ENCODE measurements at places on chromosomes 4 and X.
A peak's percentile ranks its signal among the peaks of the same experiment; 100 is the strongest.

DNA sequence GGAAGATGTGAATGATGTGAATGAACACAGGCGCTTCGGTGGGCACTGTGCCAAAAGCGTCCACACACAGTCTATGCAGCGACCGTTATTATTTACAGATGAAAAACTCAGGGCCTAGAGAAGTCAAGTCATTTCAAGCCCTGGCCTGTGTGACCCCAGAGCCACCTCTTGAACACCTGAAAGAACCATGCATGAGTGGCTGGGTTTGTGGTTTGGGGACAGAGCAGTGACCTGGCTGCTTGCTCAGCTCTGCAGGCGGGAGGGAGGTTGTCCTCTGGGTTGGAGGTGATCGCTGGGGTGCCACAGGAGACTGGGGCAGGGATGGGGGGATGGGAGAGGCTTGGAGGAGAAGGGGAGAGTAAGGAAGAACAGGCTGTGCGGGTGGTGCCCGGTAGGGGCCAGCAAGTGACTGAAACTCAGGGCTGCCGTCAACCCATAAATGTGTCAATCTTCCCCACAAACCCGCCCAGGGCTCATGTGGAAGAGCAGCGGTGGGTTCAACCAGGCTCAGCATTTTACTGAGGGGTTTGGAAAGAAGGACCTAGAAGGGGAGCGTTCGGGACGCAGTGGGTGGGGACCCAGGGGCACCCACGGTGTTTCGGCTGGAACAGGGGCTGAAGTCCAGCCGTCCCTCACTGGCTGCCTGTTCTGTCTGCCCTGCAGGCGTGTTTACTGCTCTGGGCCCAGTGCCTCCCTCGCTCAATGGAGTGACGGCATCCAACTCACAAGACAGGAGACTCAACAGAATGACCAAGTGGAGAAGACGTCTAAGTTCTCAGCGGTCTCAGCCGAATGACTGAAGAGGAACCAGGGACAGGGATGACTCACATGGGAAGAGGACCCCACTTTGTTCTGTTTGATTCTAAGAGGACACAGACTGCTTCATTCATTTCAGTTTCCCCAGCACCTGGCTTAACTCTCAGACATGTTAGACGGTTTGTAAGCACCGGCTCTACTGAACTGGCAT is 167.8 kb downstream of the AFAP1 start:
- peak; percentile 82 for DNase-seq

GRCh38 chrX:137569470-137569891 is 3.6 kb downstream of the ZIC3 start:
- no peak for DNase-seq

- peak; percentile 25 for DNase-seq
Measured at GRCh38 chr4:73718375-73719373, 21.7 kb upstream of the CXCL8 start.

DNA sequence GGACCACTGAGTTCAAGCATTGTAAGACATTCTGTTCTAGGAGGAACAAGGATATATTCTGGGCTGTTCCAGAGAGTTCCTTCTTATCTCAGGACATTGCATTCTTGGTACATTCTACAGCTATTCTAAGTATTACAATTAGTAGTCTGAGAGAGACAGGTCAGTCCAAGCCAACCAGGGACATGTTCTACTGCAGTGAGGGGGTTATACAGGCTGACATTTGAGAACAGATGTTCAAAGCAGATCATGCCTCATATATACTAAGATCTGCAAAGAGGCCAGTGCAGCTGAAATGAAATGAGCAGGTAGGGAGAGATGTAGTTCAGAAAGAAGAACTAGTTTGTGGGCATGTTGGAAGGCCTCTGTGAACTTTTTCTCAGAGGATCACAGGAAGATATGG is 142.0 kb downstream of the CENPC start:
- DNase-seq: no peak

DNA sequence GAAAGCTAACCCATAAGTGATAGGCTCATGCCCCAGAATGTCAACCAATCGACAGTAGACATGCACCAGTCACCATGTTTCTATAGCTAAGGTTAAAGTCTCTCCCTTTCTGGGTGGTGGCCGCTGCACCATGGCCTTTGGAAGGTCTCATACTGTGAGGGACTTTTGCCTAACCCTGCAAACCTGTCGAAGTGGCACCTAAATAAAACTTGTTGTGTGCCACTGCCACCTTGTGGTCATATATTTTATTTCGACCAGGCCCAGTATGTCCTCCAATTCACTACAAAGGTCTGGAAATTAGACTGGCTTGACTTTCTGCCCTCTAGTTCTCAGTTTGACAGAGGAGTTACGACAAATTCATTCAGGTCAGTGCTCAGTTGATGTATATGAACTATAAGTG is 163.1 kb downstream of the SMARCA1 start:
- DNase-seq: peak; percentile 13

- DNase-seq: no peak
Measured at GRCh38 chr4:95693594-95693993, 144.8 kb upstream of the UNC5C start.

- no peak for DNase-seq
Measured at GRCh38 chr4:60134099-60134498, 1066.0 kb upstream of the ADGRL3 start.

DNA sequence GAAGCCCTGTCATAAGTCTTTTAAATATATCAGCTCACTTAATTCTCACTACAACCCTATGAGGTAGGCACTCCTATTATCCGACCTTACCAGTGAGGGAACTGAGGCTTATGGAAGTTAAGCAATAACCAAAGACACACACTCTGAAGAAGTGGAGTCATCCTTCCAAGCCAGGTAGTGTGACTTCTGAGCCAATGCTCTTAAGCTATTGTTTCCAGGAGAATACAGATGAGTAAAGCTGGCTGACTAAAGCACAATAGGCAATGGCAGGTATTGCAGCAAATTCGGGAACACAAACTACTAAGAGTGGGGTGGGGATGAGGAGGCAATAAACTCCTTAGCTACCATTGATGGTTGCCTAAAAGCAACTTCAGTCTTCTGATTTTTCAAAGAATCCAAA is 81.8 kb upstream of the KIT start:
- DNase-seq: no peak

- DNase-seq: peak; percentile 42
Measured at GRCh38 chr4:74320559-74321118, 12.4 kb downstream of the EPGN start.

DNA sequence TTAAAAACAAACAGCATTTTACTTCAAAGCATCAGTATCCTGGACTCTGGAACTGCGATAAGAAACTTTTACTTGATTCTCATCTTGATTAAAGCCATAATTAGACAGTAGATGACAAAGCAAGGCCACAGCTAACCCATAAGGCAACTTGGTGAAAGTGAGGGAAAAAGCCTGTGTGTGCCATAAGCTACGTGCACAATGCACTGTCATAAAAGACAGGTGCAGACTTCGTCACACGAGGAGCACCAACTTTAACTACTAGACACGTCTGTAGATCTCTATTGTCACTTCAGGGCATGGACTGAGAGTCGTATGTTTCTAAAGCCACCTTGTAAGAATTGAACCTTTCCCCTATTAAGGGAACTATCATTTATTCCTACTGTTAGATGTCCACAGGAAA is 13.1 kb downstream of the CTPS2 start:
- no peak for DNase-seq

Measured in GM20000 (cell line).